ENCODE measurements at places on chromosomes 7 and 10.

DNA sequence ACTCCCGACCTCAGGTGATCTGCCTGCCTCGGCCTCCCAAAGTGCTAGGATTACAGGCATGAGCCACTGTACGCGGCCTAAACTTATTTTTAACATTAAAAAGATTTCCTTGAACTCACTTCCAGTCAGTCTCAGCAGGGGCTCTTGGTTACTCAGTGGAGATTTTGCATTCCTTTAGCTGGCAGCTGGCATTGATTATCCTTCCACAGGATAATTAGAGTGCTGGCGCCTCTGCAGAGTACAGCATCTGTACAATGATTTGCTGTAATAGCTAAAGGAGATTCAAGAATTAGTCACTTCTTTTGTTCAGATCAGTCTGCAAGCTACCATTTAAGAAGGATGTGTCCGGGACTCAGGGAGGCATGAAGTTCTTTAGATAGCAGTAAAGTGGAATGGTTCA, 125.0 kb upstream of the NPY start:
- DNase-seq, result no peak

DNA sequence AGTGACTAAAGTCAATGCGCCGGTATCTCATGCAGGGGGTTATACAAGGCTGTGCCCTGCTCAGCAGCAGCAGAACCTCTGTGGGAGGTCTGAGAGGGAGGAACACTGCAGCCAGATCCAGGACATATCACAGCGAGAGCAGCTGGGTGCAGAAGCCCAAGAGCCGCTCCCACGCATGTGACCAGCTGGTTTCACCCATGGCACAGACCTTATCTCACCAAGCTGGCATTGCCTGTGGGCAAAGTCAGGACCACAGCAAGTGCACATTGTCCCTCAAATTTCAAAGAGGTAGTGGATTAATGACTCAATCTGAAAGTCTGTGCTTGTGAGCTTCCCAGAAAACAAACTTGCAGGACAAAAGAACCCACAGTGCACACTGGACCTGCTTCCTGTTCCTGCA, 31.6 kb upstream of the AKR1C1 start:
- DNase-seq, result no peak

GRCh38 chr7:88243345-88243909, 23.6 kb upstream of the SRI start:
- DNase-seq, result no peak

- no peak for DNase-seq
Measured at GRCh38 chr7:20299647-20300312, 30.9 kb upstream of the ITGB8 start.

DNA sequence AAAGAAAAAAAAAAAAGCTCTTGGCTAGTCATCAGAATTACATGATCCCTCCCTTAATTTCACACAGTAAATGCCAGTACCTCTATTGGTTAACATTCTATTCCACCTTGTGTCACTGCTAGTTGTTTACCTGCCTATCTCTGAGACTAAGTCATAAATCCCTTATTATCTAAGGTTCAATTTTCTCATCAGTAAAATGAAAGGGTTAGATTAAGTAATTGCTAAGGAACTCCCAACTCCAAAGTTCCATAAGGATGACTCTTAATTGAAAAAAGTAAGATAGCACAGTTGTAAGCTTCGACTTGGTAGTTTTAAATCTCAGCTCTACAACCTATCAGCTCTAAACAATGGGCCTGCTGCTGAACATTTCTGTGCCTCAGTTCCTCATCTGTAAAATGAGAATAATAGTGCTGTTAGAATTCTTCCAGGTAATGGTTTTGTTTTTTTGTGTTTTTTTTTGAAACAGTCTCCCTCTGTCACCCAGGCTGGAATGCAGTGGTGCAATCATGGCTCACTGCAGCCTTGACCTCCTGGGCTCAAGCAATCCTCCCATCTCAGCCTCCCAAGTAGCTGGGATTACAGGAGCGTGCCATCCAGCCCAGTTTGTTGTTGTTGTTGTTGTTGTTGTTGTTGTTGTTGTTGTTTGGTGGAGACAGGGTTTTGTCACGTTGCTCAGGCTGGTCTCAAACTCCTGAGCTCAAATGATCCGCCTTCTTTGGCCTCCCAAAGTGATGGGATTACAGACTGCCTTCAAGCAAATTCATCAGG, 35.6 kb downstream of the SRPK2 start:
- no peak for DNase-seq

DNA sequence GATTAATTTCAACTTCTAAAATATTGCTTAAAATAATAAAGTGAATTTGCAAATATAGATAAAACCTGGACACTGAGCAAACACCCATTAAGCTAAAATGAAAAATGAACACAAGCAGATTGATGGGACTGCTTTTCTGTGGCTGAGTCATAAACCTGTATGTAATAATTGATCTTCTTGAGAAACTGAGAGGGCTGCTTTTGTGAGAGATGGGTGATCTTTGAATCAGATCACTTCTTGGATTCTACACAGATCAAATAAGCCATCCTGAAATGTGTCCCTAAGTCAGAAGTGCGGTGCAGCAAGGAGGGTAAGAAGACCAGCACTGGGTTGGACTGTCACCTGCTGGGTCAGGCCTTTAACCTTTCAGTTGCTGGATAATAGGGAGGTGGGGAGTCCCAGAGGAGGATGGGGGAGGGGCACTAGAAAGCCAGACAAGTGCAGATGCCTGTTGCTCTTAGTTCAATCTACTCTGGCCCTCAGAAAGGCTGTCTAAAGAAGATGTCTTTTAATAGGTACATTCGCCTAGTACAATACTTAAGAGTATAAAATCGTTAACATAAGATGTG, 178.2 kb upstream of the NAMPT start:
- DNase-seq, result no peak

GRCh38 chr7:137354396-137354795, 10.9 kb upstream of the PTN start:
- DNase-seq, result no peak

DNA sequence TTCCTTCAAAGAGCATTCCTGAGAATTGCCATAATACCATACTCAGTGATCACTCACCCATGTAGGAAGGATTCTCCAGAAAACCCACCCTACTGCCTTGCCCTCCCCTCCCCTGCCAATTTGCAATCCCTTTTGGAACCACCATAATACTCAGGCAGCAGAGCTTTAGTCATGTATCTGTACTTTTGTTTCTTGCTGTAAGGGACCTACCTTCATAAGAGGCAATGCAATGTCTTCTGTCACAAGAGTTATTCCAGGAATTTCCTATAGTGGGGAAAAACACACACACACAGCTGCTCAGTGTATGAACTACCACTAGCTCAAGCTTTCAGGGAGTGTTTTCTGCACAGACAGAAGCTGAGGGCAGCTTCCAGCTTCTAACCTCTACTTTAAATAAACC, 67.0 kb downstream of the GSAP start:
- DNase-seq, result no peak

DNA sequence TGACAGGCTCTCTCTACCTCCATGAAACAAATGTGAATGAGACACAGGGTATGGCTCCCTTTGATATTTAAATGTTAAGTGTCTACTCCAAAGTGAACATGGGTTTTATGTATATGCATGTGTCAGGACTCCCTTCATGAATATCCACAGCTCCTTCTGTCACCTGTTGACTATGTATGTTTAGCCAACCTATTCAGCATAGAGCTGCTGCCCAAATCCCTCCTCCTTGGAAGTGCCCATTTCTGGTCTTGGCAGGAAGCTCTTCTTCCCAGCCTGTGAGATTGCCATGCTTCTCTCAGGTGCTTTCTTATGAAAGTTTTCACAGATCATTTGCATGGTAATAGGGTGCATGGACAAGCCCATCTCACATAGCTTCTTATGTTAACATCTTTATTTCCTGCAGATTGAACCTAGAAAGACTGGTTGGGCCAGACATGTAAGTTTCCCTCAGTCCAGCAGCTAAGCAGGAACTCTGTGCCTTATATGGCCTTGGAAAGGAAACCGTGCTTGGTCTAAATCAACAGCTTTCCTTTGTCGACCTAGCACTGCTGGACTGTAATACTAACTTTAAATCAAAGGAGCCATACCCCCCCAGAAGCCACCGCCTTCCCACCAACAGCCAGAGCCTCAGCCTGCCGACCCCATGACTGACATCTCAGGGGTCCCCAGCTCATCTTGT, 288.9 kb downstream of the ADARB2 start:
- no peak for DNase-seq

GRCh38 chr7:55147101-55147500, 128.3 kb downstream of the EGFR start:
- no peak for DNase-seq

GRCh38 chr10:29140991-29141390, 147.9 kb upstream of the LYZL1 start:
- no peak for DNase-seq

DNA sequence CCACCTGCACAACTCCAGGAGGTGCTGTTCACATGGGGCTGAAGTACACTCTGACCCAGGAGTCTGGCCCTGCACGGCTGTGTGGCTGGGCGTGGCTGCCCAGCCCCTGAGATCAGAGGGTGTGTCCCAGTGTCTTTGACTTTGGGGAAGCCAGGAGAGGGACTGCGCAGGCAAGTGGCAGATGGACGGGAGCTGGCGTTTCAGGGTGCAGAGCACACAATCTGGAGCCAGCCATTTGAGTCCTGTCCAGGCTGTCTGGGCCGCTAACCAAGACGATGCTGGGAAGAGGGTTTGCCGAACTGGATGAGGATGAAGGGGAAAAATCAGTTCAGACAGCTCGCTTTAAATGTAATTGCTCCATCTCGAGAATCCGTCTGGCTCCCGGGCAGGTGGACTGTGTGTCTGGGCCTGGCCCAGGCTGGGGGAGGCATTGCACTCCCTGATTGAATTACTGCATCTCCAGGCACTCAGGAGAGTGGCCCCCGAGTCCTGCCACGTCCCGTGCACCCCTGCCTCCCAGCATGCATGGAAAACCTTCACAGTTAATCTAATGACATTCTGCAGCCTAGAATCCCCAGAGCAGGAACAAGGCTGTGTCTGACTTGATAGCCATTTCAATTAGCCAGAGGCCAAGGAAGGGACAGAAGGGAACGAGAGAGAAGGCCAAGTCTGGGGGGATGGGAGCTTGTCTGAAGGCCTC, 120.8 kb upstream of the NANOS1 start:
- DNase-seq, result no peak
